ENCODE measurements at places on chromosomes 6 and 20.

DNA sequence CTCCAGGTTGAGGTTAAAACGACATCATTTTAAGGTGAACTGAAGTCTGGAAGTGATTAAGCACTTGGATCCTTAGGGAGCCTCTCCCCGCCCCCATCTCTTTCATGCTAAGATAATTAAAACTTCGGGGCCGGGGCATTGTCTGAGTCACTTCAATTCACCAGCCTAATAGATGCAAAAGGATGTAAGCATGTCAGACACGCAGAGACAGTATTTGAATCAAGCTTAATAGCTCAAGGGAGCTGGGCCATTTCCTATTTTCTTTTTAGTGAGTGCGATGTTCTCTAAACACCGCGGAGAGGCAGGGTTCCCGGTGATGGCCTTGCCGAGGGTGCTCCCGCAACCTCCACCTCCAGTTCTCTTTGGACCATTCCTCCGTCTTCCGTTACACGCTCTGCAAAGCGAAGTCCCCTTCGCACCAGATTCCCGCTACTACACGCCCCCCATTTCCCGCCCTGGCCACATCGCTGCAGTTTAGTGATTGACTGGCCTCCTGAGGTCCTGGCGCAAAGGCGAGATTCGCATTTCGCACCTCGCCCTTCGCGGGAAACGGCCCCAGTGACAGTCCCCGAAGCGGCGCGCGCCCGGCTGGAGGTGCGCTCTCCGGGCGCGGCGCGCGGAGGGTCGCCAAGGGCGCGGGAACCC, 516 bp upstream of the IRF4 start:
- no peak for DNase-seq

- DNase-seq, result no peak
These were observed 22.8 kb downstream of the PANK2 start for GRCh38 chr20:3911956-3912355.

DNA sequence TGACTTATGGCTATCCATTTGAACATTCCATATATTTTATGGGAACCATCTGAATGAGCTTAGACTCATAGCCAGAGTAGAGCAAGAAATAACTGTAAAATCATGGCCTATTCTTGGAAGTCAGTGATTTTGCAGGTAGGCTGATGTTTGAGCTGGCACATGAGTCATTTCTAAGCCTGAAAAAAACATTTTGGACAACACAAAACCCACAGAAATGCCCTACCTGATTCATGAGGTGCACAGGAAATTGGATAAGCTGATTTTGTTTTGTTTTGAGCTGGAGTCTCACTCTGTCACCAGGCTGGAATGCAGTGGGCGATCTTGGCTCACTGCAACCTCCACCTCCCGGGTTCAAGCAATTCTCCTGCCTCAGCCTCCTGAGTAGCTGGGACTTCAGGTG, 443.0 kb downstream of the PKHD1 start:
- DNase-seq, result no peak

GRCh38 chr6:97815301-97815812, 532.3 kb upstream of the MMS22L start:
- no peak for DNase-seq

GRCh38 chr20:46144432-46145025, 26.4 kb downstream of the CD40 start:
- no peak for DNase-seq

DNA sequence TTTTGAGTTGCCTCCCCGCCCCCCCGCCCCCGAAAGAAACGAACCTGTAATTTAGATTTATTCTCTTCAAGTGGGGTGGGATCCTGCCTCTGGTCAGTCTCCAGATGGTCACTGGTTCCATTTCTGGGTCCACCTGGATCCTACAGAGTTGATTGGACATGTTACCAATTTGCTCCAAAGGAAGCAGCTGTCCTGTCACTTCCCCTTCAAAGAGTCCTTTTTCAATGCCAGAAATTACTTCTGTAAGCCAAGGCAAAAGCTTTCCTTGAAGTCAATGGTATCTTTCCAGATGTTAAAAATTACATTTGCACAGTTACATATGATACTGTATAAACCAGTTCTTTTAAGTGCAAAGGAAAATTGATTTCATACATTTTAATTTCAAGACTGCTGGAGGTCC, 12.0 kb upstream of the ANKRD60 start:
- no peak for DNase-seq

- DNase-seq, result no peak
These were observed 3.9 kb downstream of the NR2E1 start for GRCh38 chr6:108169464-108170331.

DNA sequence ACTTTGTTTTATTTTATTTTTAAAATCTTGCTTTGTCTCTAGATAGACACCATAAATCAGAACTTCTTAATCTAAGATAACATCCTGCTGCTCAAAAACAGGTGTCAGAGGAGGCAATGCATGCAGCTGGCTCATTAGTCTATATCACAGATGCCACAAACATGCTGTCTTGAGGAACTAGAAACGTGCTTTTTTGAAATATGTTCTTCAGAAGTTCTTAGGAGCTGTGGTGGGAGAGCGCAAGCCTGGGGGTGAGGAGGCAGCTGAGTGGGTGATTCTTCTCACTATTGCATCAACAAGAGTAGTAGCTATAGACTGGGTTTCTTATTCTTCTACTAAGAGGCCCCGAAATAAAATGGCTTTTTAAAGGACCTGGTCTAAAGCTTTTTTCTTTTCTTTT, 23.4 kb downstream of the IL22RA2 start:
- DNase-seq, result no peak

DNA sequence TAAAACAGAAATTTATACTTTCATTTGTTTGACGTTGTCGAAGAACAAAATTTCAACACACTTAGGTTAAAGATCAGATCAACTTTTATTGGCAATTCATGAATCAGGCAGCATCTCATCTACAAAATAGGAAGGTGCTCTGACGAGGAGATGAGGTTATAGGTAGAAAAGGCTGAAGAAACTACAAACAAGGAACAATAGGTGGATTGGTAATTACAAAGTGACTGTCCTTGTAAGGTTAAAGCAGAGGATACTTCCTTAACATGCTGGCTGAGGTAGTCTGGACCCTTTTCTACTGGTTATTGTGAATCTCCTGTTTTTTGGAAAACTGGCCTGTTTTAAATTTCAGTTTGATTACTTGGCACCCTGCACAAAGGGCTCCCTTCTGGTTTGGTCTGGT, 32.5 kb upstream of the TRIM27 start:
- no peak for DNase-seq

- DNase-seq, result no peak
These were observed 841.8 kb downstream of the PHF3 start for GRCh38 chr6:64477391-64477790.

DNA sequence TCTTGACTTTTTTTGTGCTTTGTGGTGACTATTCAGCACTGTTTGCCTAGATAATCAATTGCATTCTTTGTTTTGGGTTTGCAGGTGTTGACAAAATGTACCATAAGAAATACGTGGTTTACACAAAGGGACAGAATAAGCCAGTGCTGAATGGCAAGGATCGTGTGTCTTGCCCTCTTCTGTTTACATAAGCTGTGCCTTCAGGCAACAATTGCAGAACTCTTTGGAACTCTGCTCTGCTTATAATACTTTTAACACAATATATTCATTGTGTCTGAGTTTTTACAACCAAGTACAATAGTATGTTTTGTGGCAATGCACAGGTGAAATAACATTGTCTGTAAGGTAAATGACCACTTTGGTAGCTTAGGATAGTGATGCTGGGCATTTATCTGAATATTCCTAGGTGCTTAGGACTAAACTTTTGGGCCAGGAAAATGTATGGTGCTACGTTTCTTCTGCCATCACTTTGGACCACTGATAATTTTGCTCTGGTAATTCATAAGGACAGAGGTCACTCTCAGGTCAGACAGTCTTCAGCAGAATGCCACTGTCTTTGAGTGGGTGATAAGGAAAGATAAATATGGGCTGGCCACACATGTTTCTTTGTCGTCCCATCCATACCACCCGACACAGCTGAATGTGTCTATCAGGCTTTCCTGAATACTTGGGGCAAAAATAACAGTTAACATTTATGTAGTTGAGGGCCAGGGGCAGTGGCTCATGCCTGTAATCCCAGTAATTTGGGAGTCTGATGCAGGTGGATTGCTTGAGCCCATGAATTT, 344.6 kb upstream of the IMPG1 start:
- no peak for DNase-seq

DNA sequence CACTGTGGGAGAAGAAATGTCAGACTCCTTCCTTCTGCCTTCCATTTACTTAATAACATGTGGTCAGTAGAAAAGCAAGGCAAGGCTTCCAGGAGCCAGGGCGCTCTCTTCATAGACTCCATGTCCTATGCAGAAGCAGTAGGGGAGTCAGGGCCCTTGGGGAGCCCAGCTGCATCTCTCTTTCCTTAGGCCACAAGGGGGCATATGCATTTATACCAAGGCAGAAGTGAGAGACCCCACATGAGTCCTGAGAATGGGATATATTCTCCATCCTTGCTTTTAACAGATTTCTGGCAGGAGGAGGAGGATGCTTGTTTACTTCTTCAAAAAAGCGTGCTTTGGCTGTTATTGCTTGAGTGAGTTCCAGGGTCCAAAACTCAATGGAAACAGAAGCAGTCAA, 198.5 kb downstream of the HIVEP2 start:
- DNase-seq, result no peak

GRCh38 chr20:42134265-42135098, 516.3 kb upstream of the CHD6 start:
- no peak for DNase-seq

GRCh38 chr6:32945108-32945760, 4.4 kb upstream of the HLA-DMB start:
- DNase-seq, result no peak

DNA sequence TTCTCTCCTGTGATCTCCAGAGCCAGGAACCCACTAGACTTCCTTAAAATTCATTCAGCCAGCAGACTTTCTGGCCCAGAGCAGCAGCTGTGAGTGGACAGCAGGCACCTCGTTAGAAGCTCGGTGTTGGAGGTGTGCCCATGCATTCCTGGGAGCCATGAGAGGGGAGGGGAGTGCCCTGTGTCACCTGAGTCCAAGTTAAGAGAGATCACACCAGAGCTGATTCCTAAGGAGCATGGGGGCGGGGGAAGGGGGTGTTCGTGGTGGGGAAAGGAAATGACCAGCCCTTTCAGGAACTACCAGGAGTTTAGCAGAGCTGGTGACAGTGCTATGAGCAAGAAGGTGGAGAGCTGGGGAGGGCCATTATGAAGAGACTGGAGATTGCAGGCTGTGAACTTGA, 46.9 kb downstream of the GFRA4 start:
- DNase-seq, result no peak

DNA sequence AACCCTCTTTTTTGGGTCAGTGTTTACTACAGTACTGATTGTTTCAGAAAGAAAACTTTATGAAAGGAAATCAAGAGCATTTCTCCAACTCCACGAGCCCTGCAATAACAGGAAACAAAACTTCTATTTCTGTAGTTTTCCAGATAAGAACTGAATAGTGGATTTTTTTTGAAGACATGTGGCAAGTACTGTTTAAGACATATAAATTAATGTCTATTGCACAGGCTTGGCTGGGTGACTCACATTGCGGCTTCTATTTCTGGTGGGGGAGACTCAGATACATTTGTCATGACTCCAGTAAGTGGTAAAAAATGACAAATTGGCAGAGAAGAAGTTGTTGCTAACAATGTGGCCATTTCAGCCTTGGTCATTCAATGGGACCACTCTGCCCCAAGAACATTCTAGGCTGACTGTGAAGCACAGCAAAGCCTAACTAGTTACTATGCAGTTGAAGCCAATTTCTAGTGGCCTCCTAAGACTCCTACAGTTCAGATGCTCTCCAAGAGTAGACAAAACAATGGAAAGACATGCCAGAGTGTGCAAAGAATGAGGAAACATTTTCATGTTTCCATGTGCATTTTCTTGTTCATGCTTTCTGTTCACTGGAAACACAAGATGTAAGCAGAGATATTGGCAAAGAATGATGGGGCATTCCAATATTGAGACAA, 200.9 kb downstream of the EDN1 start:
- no peak for DNase-seq

GRCh38 chr6:107653183-107653580, 163.3 kb downstream of the SOBP start:
- DNase-seq, result no peak

DNA sequence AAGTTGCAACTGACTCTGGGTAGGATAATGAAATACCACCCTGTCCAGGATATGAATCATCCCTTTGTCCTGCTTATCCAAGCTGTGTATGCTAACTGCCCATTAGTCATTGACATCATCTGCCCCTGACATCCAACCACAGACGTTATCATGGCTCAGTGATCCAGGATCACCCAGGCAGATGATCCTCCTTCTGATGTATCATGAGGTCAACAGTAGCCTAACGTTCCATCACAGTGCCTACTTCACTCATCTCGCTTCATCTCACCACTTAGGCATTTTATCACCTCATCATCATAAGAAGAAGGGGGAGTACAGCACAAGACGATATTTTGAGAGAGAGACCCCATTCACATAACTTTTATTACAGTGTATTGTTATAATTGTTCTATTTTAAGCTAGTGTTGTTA, 13.4 kb upstream of the BTN3A2 start:
- DNase-seq, result no peak

DNA sequence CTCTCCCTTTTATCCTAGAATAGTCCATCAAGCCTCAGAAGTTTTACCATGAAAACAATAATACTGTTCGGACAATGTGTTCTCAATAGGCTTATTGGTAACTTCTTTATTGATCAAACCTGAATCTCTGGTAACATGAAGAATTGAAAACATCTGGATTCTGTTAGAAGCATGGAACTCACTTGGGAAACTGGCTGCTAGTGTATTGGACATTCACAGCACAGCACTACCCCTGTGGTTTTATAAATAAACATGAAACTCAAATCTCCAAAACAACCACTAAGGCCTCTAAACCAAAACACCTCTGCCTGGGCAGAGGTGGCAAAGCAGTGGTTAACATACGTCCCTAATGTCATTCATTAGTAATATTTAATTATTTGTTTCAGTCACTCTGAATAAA, 157.6 kb upstream of the KCNQ5 start:
- no peak for DNase-seq

GRCh38 chr6:163559661-163560060, 145.1 kb downstream of the QKI start:
- no peak for DNase-seq

- no peak for DNase-seq
These were observed 14.6 kb downstream of the EDN3 start for GRCh38 chr20:59314997-59315396.

DNA sequence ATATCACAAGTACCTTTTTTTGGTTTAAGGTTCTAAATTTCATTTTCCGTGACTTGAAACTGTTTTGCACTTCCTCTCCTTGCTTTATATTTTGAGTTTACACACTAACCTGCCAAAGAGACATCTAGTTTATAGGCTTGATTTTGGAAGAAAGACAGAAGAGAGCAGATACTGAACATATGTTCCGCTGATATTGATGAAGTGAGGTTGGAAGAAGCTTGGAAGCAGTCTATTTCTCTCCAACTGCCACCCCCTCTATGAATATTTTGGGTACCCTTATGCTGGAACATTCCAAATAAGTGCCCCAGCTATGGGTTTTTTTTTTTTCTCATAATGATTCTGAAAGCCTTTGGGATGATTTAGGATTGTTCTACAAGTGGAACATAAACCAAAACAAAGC, 150.6 kb downstream of the LAMA2 start:
- DNase-seq, result no peak

- DNase-seq, result no peak
These were observed 6.4 kb upstream of the SNRPB start for GRCh38 chr20:2476742-2477615.

Data from stimulated activated CD8-positive, alpha-beta memory T cell treated with anti-CD3 and anti-CD28 coated beads, Interleukin-15, amount 100 ng/mL, for 24 hours (primary cell).